Activated effector memory CD4-positive, alpha-beta T cell treated with anti-CD3 and anti-CD28 coated beads, Interleukin-2, amount 50 U/mL, for 16 hours (primary cell): ENCODE measurements at places on chromosomes 5 and 9.

GRCh38 chr5:135395866-135396265 is 3.2 kb downstream of the MACROH2A1 start:
- DNase-seq: no peak

- DNase-seq: no peak
Observed at GRCh38 chr9:107862323-107862722, 372.8 kb upstream of the KLF4 start.

- no peak for DNase-seq
Observed at GRCh38 chr5:2163940-2164490, 281.3 kb upstream of the IRX4 start.

DNA sequence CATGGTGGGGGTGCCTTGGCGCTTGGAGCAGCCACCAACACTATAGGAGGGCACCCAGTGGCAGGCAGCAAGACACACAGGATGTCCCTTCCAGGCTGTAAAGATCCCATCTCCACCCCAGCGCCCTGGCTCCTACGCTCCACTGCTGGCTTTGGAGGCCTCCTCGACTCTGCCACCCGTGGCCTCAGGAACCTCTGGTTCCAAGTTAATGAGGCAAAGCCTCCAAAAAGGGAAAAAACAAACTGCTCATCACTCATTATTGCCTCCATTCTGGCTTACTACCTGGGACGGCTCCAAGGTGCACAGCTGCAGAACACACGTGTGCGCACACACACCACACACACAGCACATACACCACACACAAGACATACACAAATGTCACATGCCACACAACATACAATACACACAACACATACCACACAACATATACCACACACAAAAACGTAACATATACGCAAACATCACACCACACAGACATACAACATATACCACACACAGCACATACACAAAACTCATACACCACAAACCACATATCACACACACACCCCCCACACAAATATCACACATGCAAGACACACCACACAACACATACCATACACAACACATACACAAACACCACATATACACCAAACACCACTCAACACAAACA is 45.3 kb downstream of the ROR2 start:
- DNase-seq: no peak

- no peak for DNase-seq
Observed at GRCh38 chr5:14145435-14146334, 2.5 kb downstream of the TRIO start.

DNA sequence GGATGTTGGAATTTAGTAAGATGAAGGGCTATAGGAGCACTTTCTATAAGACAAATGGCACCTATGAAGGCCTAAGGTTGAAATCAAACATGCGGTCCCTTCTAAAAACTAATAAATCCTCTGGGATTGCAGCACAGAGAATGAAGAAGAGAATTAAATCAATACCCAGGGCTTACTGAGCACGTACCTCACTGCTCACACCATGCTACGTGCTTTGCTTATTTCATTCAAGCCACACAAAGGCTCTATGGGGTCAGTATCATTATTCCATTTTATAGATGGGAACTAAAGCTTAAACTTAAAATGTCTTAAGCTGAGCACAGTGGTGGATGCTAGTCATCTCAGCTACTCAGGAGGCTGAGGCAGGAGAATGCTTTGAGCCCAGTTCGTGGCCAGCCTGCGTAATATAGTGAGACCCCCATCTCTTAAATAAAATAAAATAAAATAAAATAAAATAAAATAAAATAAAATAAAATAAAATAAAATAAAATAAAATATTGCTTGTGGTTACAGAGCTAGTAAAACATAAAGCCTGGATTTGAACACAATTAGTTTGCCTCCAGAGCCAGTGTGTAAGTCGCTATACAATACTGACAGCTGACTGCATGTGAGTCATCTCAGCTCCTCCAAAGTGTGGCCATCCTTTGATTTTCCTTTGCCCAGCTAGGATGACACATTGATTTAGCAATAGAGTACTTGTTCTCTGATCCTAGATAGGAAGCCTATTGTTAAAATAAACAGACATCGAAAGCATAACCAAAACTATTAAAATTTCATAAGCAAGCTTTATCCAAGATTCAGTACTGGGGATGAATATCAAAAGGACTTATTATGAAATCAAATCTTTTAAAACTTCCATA is 20.9 kb upstream of the DPYSL3 start:
- DNase-seq: no peak

GRCh38 chr9:92665836-92666235 is 4.1 kb downstream of the IPPK start:
- no peak for DNase-seq

- DNase-seq: no peak
Observed at GRCh38 chr9:16031971-16032370, 479.1 kb downstream of the CCDC171 start.

GRCh38 chr5:100644776-100645175 is 109.6 kb downstream of the FAM174A start:
- DNase-seq: no peak

GRCh38 chr5:11822598-11822997 is 81.6 kb downstream of the CTNND2 start:
- no peak for DNase-seq

GRCh38 chr9:110897943-110898342 is 140.3 kb downstream of the LPAR1 start:
- DNase-seq: no peak

- no peak for DNase-seq
Observed at GRCh38 chr5:130541617-130542221, 623.3 kb downstream of the HINT1 start.

DNA sequence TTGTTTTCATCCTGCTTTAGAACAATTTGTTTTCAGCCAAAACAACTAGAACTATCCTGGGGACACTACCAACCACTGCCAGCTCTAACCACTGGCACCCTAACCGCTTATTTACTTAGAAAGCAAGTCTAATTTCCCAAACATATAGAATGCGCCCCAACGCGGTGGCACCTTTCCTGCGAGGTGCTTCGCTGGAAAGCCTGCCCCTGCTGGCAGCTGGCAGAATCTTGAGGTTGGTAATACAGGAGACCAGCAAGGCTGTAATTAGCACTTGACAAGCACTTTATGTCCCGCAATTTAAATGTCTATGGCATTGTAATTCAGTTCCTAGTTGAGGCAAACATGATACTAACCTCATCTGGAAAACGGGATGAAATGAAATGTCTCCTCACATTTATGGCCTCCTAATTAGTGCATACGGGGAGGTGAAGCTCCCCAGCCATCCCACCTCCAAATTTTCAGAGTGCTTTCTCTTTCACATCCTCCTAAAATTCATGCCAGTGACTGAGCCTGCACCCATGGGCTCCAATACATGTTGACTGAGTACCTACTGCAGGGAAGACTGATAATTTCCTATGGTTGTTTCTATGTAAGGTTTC is 30.4 kb downstream of the GABBR2 start:
- DNase-seq: no peak

GRCh38 chr5:54518146-54518817 is 723 bp downstream of the SNX18 start:
- DNase-seq: peak; percentile 85

- no peak for DNase-seq
Observed at GRCh38 chr9:33315371-33315770, 25.1 kb downstream of the NFX1 start.

DNA sequence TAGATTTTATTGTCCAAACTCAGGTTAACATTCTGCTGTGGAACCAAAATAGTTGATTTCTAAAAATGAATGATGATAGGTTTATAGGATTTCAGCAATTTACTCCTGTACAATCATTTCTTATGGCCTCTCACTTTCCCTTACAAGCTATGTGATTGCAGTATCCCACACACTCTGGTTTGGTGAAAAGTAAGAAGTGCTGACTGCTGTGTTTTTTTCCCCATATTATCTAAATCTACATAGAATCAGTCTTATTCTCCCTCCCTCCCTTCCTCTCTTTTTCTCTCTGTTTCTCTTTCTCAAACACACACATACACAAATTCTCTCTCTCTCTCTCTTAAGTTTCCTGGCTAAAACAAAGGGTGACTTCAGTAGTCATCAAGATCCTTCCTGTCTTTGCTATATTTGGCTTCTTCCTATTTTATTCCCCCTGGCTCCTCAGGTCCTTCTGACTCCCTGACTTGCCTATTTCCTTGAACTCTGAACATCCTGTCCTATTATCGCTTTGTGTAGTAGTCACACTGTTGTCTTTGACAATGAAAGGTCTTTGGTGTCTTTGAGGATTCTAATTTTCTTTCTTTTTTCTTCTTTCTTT is 55.9 kb upstream of the HAPLN1 start:
- DNase-seq: no peak

GRCh38 chr9:93648181-93648580 is 71.8 kb downstream of the PHF2 start:
- DNase-seq: no peak

DNA sequence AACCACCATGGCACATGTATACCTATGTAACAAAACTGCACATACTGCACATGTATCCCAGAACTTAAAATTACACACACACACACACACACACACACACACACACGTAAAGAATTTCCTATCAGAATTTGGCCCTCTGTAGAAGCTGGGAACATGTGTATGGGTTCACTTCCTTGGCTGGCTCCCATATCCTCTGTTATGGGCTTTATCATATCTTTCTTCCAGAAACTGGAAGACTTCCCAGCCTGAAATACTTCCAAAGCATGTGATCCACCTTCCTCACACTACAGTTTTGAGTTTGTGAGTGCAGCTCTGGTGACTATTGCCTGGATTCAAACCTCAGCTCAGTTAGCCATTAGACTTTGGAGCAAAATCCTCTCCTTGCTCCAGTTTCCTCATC is 78.6 kb upstream of the GDNF start:
- no peak for DNase-seq

DNA sequence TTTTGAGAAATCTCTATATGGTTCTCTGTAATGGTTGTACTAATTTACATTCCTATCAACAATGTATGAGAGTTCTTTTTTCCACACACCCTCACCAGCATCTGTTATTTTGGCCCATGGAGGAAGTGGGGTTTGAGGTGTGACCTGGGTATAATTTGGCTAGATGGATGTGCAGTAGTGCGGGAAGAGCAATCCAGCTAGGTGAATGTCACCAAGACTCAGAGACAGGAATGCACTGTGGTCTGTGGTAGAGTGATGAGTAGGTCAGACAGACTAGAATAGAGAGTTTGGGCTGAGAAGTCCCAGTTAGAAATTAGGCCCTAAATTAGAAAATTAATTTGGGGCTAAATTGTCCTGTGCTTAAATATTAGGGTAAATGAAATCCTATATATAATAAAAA is 32.8 kb upstream of the PIP5K1B start:
- no peak for DNase-seq

GRCh38 chr5:135444881-135445280 is 2.3 kb downstream of the DCANP1 start:
- no peak for DNase-seq

- no peak for DNase-seq
Observed at GRCh38 chr5:54772231-54772630, 213.2 kb downstream of the ESM1 start.

GRCh38 chr5:17424674-17425073 is 73.4 kb upstream of the TAF11L2 start:
- no peak for DNase-seq

GRCh38 chr5:162911873-162912272 is 525.5 kb upstream of the CCNG1 start:
- no peak for DNase-seq

GRCh38 chr9:122030357-122030756 is 62.8 kb downstream of the TTLL11 start:
- no peak for DNase-seq

DNA sequence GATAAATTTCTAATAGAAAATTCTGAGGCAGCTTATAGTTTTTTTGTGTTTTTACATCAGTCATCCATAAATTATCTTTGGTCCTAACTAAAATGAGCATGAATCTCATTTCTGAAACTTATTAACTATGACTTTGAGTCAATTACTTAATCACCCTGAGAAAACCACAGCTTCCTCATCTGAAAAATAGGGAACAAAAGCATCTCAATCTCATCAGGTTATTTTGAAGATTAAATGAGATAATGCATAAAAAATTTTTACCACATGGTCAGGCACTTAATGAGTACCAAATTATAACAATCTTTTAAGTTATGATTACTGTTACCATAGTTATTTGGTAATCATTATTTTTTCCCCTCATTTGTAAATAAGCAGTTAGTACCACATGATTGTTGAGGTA is 279.1 kb downstream of the MAST4 start:
- DNase-seq: no peak
